Testis (tissue), 5 donors: ENCODE measurements at places on chromosomes 7 and 10.

DNA sequence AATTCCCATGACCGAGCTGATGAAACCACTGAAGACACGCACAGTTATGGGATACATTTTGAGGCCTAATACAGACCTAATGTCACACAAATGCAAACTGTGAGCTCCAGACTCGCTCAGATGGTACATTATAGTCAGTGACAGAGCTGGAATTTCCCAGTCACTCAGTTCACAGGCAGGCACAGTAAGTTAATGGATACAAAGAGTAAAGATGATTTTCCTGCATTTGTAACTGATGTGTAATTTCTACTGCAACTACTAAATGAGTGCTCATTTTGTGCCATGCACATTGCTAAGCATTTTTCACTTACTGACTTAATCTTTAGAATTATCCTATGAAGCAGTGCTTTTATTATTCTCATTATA is 56.5 kb downstream of the ENO4 start:
- no peaks in the 10 kb centered on the region for H3K4me1 ChIP-seq
- no peaks in the 10 kb centered on the region for H3K27me3 ChIP-seq
- no peak overlapping the region for H3K4me3 ChIP-seq

GRCh38 chr7:157751951-157752673 is 415.3 kb downstream of the DNAJB6 start:
- no peaks in the 10 kb centered on the region for H3K4me1 ChIP-seq
- no peak overlapping the region for H3K4me3 ChIP-seq
- H3K27me3 ChIP-seq, result no peaks in the 10 kb centered on the region

DNA sequence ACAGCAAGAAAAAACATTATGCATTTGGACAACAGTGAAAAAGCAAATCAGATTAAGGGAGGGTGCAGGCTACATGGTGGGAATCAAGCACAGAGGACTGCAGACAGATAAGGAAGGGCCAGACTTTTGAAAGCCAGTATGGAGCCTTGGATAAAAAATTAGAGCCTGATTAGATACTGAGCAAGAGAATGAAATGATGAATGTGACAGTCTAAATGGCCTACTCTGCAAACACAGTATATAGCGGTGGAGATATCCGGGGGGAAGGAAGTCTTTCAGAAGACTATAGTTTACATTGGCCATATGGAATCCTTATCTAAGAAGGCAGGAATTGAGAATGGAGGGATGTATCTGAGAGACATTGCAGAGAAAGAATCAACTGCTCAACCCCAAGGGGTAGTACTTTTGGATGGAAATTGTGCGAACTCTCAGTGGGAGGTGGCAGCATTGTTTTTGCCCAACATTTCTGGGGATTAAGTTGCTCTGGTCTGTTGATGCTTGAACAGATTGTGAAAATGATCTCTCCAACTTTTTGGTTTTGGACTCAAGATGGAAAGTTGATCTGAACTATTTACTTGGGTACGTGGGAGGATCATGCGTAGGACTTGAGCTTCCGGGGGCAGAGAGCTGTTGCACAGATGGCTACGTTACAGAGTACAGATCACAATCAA is 39.4 kb upstream of the CHCHD3 start:
- no peaks in the 10 kb centered on the region for H3K4me1 ChIP-seq
- DNase-seq, result no peak
- H3K27ac ChIP-seq, result no peak overlapping the region
- H3K4me3 ChIP-seq, result no peak overlapping the region
- H3K36me3 ChIP-seq, result no peaks in the 10 kb centered on the region

DNA sequence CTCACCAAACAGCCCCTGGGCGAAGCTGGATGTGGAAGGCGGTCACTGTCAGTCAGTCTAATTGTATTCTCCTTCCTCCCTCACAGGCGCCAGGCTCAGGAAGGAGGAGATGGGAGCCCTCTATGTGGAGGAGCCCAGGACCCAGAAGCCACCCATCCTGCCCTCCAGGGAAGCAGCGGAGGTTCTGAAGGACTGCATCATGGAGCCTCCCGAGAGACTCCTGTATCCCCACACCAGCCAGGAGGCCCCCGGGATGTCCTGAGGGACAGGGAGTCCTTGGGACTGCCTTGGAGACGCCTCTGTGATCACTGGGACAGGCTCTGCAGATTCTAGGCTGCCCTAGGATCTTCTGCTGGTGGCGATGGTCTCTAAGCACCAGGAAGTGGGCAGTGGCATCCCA is 9.7 kb upstream of the ATP6V0E2 start:
- no peaks in the 10 kb centered on the region for H3K4me1 ChIP-seq
- no peak overlapping the region for H3K4me3 ChIP-seq
- DNase-seq, result no peak

- no peak for DNase-seq
- no peaks in the 10 kb centered on the region for H3K4me1 ChIP-seq
- H3K27ac ChIP-seq, result no peak overlapping the region
Measured at GRCh38 chr7:79034730-79035129, 418.7 kb downstream of the MAGI2 start.

GRCh38 chr7:44637788-44638594 is 31.6 kb downstream of the OGDH start:
- no peak for DNase-seq
- no peak overlapping the region for H3K4me3 ChIP-seq
- peaks cover 43% of the 10 kb centered on the region for H3K4me1 ChIP-seq
- peak overlapping the region; percentile 61 for H3K27ac ChIP-seq
